ENCODE measurements at places on chromosomes 4 and X. TPM values are rescaled to one million over a fixed set of nuclear protein-coding genes. Genes with fewer than 3 reads are reported as not detected.
A peak's percentile ranks its signal among the peaks of the same experiment; 100 is the strongest.

The HPSE gene
- 2.7 TPM for total RNA-seq

The SYP gene
- total RNA-seq = 0.18 TPM

The MAGEB2 gene
- not detected for total RNA-seq

The MFAP3L gene
- 0.82 TPM for total RNA-seq

The NPY2R gene
- total RNA-seq = not detected

The FDCSP gene
- total RNA-seq = not detected

The ARHGAP36 gene
- total RNA-seq = not detected

The TMSB15A gene
- total RNA-seq = not detected

The PDE5A gene
- total RNA-seq = 146 TPM

DNA sequence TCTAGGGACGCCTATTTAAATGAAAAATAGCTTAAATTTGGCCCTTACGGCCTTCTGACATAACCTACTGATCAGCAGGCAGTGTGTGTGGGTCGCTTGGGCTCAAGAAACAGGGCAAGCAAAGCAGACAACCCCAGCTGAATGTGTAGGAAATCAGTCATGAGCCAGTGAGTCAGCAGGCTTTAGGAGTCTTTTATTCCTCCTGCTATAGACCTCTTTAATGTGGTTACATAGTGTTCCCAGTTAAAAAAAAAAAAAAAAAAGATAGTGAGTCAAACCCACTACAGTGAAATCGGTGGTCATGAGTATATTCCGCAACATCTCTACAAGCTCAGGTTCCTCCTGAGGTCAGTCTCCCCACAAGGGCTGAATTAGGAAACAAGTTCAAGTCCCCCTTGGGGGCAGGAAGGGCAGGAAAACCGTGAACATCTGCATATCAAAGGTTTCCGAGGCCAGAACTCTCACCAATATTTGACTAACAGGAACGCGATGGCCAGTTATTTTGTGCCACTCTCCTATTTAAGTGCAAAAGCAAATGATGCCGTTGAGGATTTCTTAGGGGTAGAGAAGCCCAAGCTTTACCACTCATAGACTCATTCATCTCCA, 32.7 kb downstream of the ACSL1 start:
- peak; percentile 91 for DNase-seq

DNA sequence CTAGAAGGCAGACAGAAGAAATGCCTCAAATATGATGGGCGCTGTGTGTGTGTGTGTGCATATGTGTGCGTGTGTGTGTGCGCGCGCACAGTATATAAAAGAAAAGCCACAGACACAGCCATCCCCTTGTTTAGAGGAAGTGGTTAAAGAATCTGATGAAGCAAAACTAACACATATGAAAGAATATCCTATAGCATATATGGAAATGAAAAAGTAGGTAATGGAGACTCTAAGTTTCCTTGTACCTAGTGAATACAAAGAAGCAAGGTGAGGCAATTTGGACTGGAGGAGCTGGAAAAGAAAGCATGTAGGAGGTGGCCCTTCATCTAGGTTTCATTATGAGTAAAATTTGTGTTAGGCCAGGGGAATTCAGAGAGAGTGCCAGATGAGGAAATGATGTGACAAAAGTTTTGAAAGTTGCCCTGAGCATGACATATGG, 58.6 kb upstream of the MCF2 start:
- no peak for DNase-seq

GRCh38 chr4:46249516-46249915, 125.7 kb upstream of the GABRG1 start:
- DNase-seq = no peak

GRCh38 chr4:168743601-168744000, 246.7 kb downstream of the PALLD start:
- no peak for DNase-seq

DNA sequence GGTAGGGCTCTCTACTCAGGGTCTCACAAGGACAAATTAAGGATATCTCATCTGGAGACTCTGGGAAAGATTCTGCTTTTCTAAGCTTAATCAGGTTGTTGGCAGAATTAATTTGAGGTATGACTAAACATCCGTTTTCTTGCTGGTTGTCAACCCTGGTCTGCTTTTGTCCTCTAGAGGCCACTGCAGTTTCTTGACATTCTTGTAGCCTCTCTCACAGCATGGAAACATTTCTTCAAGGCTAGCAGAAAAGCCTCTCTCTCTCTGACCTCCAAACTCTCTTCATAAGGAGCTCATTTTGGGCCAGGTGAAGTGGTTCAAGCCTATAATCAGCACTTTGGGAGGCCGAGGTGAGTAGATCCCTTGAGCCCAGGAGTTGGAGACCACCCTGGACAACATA, 749.5 kb upstream of the PCDH7 start:
- DNase-seq = no peak

DNA sequence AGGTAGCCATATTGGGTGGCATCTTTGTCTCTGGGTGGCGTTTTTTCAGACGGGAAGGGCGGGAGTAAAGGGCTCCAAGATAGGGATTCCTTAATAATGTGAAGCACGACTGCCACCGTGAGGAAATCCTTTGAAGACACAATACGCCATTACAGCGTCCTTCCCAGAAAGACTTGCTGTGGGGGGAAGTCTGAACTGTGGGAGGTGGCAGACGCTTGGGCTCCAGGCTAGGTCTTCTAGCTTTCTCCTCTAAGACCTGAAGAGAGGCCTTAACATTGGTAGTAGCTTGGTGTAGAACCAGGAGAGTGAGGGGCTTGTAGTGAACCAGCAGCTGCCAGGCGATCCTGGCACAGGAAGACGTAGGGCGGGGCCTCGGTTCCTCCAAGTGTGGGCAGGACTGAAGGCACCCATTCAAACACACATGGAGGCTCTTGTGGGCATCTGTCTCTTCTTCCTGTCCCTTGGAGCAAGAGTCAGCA, 197.3 kb downstream of the OR13H1 start:
- DNase-seq = peak; percentile 92

Data from fibroblast of the aortic adventitia (primary cell).